ENCODE measurements at places on chromosomes 11 and 22. TPM values are rescaled to one million over a fixed set of nuclear protein-coding genes. Genes with fewer than 3 reads are reported as not detected.
A peak's percentile ranks its signal among the peaks of the same experiment; 100 is the strongest.

GRCh38 chr11:61956191-61957020, 6.3 kb downstream of the BEST1 start:
- peaks cover 2% of the 10 kb centered on the region for H3K36me3 ChIP-seq
- H3K4me1 ChIP-seq, result no peaks in the 10 kb centered on the region
- peaks cover 24% of the 10 kb centered on the region for H3K27me3 ChIP-seq
- H3K27ac ChIP-seq, result no peak overlapping the region
- H3K4me3 ChIP-seq, result peak overlapping the region; percentile 24

Gene MPPED1
- total RNA-seq, result 0.96 TPM

DNA sequence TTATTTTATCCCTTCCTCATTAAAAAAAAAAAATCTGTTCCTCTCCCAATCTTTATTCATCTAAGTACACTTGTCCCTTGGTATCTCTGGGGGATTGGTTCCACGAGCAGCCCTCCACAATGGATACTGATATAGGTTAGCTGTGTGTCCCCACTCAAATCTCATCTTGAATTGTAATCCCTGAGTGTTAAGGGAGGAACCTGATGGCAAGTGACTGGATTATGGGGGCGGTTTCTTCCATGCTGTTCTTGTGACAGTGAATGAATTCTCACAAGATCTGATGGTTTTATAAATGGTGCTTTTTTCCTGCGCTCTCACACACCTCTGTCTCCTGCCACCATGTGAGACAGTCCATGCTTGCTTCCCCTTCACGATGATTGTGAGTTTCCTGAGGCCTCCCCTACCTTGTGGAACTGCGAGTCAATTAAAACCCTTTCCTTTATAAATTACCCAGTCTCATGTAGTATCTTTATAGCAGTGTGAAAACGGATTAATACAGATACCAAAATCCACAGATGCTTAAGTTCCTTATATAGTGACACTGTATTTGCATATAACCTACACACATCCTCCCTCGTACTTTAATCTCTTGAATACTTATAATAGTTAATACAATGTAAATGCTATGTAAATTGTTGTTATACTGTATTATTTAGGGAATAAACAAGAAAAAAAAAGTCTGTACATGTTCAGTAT, 62.0 kb downstream of the PACS1 start:
- H3K27ac ChIP-seq, result no peak overlapping the region
- H3K4me3 ChIP-seq, result no peak overlapping the region
- no peak for DNase-seq
- peaks cover 3% of the 10 kb centered on the region for H3K4me1 ChIP-seq

Gene DTX4
- 54.5 TPM for total RNA-seq

Gene POU2F3
- total RNA-seq, result not detected

DNA sequence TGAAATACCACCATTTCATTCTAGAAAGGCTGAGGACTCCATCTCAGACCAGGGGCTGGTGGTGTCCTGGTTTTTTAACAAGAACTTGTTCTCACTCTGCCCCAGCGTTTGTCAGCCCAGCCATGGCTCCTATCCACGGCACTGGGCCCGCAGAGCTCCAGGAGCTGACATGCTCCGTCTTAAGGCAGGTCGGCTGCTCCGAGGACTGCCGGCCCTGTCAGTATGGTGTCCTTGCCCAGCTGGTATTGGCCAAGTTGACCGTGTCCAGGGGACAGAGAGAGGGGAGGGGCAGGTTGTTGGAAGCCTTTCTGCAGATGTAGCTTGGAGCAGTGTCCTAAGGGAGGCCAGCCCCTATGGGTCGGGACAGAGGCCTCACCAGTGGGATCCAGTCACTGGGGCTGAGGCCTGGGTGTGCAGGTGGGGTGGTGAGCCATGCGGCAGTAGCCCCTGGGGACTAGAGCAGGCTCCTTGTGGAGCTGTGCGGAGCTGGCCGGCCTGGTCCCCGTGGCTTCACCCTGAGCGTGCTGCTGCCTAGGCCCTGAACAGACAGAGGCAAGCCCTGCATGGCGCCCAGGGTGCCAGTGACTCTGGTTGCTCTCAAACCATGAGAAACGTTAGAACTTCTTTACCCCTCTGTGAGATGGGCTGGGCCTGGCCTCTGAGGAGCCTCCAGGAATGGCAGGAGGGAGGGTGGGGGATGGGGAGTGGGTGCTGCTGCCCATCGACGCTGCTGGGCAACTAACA, 39.9 kb upstream of the KCNQ1OT1 start:
- H3K27me3 ChIP-seq, result no peaks in the 10 kb centered on the region
- H3K27ac ChIP-seq, result no peak overlapping the region
- peaks cover 35% of the 10 kb centered on the region for H3K4me1 ChIP-seq
- no peak overlapping the region for H3K4me3 ChIP-seq
- no peaks in the 10 kb centered on the region for H3K36me3 ChIP-seq

Gene EIF3M
- total RNA-seq, result 238 TPM

DNA sequence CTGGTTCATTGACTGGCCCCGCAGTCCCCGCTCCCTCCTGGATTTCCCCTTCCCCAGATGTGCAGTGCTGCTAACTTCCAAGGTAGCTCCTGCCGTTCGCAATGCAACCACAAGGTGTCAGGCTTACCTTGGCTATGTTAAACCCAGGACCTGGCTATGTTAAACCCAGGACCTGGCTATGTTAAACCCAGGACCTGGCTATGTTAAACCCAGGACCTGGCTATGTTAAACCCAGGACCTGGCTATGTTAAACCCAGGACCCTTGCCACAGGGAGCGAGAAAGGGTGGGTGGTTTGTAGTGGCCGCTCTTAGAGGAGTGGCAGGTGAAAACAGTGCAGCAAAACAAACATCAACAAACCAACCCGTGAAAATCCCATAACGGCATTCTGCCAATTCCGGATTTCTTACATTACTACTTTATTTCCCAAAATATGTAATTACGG, 2.9 kb upstream of the ADAMTS8 start:
- peak; percentile 82 for DNase-seq
- peaks cover 42% of the 10 kb centered on the region for H3K27me3 ChIP-seq

GRCh38 chr11:45942381-45942780, 19.9 kb downstream of the LARGE2 start:
- H3K27me3 ChIP-seq, result no peaks in the 10 kb centered on the region
- H3K4me3 ChIP-seq, result no peak overlapping the region
- H3K4me1 ChIP-seq, result no peaks in the 10 kb centered on the region

Gene MS4A6A
- not detected for total RNA-seq

- H3K36me3 ChIP-seq, result peaks cover 1% of the 10 kb centered on the region
- no peak for DNase-seq
- no peak overlapping the region for H3K27ac ChIP-seq
- H3K4me1 ChIP-seq, result no peaks in the 10 kb centered on the region
These were observed 23.3 kb downstream of the TMEM218 start for GRCh38 chr11:125088123-125088522.

- peaks cover 3% of the 10 kb centered on the region for H3K27me3 ChIP-seq
- H3K27ac ChIP-seq, result peak overlapping the region; percentile 98
- H3K36me3 ChIP-seq, result no peaks in the 10 kb centered on the region
- H3K4me1 ChIP-seq, result peaks cover 4% of the 10 kb centered on the region
These were observed 453 bp upstream of the MAFF start for GRCh38 chr22:38201371-38201710.

GRCh38 chr22:22210375-22210774, 34.2 kb upstream of the VPREB1 start:
- no peaks in the 10 kb centered on the region for H3K36me3 ChIP-seq
- no peaks in the 10 kb centered on the region for H3K4me1 ChIP-seq
- no peak overlapping the region for H3K27ac ChIP-seq
- peaks cover 82% of the 10 kb centered on the region for H3K27me3 ChIP-seq
- H3K4me3 ChIP-seq, result no peak overlapping the region

DNA sequence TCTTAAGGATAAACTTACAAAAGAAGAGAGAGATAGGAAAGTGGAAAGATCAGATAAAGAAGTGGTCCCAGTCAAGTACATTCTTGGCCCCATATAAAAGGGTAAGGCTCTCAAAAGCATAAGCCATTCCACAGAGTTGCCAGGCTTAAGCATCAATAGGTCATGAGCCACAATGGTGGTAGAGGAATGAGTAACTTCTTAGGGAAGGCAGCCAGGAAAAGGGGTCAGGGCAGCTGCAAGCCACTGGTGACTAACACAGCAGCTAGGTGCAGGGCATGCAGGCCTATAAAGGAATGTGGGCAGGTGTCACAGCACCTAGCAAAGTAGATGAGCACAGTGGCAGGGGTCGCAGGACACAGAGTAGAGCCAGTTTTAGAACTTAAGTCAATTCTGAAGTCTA, 302.6 kb upstream of the FAT3 start:
- no peaks in the 10 kb centered on the region for H3K36me3 ChIP-seq
- no peak overlapping the region for H3K4me3 ChIP-seq
- no peaks in the 10 kb centered on the region for H3K4me1 ChIP-seq
- H3K27me3 ChIP-seq, result peaks cover 2% of the 10 kb centered on the region
- DNase-seq, result no peak
- H3K27ac ChIP-seq, result no peak overlapping the region

DNA sequence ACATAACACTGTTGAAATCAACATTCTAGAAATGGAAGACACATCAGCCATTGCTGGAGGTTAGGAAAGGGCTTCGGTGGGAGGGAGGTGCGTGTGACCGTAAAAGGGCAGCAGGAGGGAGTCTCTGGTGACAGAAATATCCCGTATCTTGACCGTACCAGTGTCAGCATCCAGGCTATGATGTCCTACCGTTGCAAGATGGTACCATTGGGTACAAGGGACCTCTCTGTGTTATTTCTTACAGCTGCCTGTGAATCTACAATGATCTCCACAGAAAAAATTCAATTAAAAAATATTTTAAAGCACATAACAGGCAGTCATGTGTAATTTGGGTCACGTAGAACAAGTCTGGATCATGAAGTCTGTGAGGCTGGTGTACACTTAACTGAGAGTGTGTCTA, 27.4 kb upstream of the SEPTIN5 start:
- no peaks in the 10 kb centered on the region for H3K36me3 ChIP-seq
- no peak overlapping the region for H3K4me3 ChIP-seq
- H3K4me1 ChIP-seq, result peaks cover 2% of the 10 kb centered on the region
- DNase-seq, result no peak

DNA sequence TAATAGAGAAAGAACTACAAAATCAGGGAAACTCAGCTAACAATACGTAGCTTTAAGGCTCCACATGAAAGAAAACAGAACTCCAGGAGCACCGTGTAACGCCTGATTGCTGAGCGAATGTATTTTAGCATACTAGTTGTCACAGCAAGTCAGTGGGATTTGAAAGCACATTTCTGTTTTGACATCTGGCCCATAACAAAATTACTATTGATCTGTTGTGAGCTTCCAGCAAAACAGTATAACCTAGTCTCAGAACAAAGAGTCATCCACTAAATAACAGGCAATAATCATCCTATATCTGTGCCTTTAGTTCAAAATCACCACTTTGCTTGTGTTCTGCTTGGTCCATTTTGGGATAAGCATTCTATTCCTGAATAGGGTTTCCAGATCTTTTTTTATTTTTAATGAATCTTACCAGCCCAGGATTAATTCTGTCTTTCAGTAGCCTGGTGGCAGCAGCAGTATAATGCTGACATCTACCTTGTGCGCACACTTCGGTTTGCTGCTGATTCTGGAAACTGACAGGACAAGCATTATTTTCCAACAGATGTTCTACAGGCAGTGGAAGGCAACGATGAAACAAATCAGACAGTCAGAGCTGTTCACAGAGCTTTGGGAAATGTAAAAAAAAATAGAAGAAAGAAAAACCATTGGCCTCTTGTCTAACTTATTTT, 66.2 kb downstream of the CADM1 start:
- no peaks in the 10 kb centered on the region for H3K27me3 ChIP-seq
- H3K27ac ChIP-seq, result no peak overlapping the region
- no peak overlapping the region for H3K4me3 ChIP-seq
- peaks cover 2% of the 10 kb centered on the region for H3K4me1 ChIP-seq
- DNase-seq, result no peak
- no peaks in the 10 kb centered on the region for H3K36me3 ChIP-seq

Gene SDHAF2
- total RNA-seq, result 42.2 TPM

Gene DDTL
- not detected for total RNA-seq

Gene SEC14L2
- total RNA-seq, result 13.7 TPM

Gene ME3
- 8.6 TPM for total RNA-seq

Gene CXCR5
- not detected for total RNA-seq

DNA sequence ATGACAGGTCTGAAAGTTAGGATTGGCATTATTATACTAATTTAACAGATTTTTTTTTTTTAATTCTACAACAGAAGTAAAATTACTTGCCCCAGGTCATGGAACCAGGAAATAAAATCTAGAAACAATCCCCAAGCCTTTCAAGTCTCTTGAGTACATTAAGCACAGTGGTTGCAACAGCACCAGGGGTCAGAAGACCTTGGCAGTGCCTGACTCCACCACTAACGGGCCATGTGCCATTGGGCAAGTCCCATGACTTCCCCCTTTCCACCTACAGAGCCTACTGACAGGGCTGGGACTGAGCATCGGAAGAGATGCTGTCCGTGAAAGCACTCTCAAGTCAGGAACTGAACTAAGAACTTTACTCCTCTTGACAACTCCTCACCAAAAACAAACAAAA, 98.6 kb upstream of the AKIP1 start:
- H3K27me3 ChIP-seq, result no peaks in the 10 kb centered on the region
- DNase-seq, result no peak
- no peak overlapping the region for H3K27ac ChIP-seq
- peaks cover 27% of the 10 kb centered on the region for H3K4me1 ChIP-seq
- no peak overlapping the region for H3K4me3 ChIP-seq
- H3K36me3 ChIP-seq, result no peaks in the 10 kb centered on the region

- H3K36me3 ChIP-seq, result no peaks in the 10 kb centered on the region
- H3K27me3 ChIP-seq, result peaks cover 78% of the 10 kb centered on the region
- no peak overlapping the region for H3K27ac ChIP-seq
- peak overlapping the region; percentile 68 for H3K4me3 ChIP-seq
- H3K4me1 ChIP-seq, result peaks cover 3% of the 10 kb centered on the region
These were observed 4.5 kb downstream of the DBX1 start for GRCh38 chr11:20155683-20156279.

- H3K4me1 ChIP-seq, result peaks cover 20% of the 10 kb centered on the region
- H3K4me3 ChIP-seq, result no peak overlapping the region
- DNase-seq, result no peak
- H3K27ac ChIP-seq, result no peak overlapping the region
- no peaks in the 10 kb centered on the region for H3K27me3 ChIP-seq
- H3K36me3 ChIP-seq, result peaks cover 25% of the 10 kb centered on the region
These were observed 35.6 kb downstream of the ASRGL1 start for GRCh38 chr11:62372871-62373270.

GRCh38 chr22:50304528-50305392, 2.7 kb downstream of the PLXNB2 start:
- no peaks in the 10 kb centered on the region for H3K36me3 ChIP-seq
- H3K4me3 ChIP-seq, result peak overlapping the region; percentile 65
- peak overlapping the region; percentile 52 for H3K27ac ChIP-seq
- DNase-seq, result no peak
- H3K27me3 ChIP-seq, result no peaks in the 10 kb centered on the region

All from progenitor cell of endocrine pancreas (in vitro differentiated cells).